ENCODE measurements at places on chromosomes 12 and 14.

DNA sequence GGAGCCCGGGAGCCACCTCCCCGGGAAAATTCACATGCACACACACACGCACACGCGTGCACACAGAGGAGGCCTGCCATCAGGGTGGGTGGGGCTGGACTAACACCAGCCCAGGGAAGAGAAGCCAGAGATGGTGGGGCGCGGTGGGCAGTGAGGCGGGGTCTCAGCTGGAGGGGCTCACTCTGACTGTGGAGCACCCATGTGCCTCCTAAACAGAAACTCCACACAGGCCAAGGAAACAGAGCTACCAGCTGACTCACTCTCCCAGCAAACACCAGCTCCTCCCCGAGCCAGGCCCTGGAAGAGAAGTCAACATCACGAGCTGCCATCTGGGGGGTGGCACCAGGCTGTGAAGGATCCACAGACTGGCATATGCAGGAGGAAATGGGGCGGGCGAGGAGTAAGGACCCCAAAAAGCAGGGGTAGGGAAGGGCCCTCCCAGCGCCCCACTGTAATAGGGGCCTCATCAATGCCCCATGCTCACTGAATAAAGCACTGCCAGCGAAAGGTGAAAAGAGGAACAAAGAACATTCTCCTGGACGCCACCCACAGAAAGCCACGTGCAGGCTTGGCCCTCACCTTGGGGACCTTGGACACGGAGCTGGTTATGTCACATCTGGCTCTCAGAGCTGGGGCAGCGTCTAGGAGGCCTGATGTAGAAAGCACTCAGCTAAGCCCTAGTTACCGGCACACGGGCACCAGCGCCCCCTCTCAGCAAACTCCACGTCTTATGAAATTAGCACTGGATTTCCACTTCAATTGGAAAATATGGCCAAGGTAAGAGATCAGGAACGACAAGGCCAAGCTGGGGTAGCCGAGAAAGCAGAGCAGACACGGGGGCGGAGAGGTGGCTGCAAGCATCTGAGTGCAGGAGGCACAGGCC, 8.4 kb upstream of the INF2 start:
- no peak for DNase-seq

DNA sequence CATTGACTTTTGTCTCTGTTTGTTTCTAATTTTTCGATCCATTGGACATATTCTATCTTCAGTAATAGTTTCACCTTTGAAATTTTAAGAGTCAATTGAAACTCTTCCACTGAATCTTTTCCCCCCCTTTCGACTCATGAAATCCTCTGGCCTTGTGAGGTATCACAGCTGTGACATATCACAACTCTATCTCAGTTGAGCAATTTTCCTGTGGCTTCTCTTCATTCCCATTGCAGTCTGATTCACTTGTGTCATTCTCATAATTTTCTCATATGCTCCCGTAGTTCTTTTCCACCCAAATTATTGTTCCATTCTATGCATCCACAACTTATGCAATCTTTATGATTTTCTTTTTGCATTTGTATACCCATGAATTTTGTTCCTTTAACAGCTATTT, 261.6 kb downstream of the DACT1 start:
- DNase-seq, result no peak

- DNase-seq, result no peak
Observed at GRCh38 chr12:55746174-55746912, 3.4 kb downstream of the GDF11 start.

- DNase-seq, result no peak
Observed at GRCh38 chr14:38174711-38175110, 33.0 kb upstream of the SSTR1 start.

DNA sequence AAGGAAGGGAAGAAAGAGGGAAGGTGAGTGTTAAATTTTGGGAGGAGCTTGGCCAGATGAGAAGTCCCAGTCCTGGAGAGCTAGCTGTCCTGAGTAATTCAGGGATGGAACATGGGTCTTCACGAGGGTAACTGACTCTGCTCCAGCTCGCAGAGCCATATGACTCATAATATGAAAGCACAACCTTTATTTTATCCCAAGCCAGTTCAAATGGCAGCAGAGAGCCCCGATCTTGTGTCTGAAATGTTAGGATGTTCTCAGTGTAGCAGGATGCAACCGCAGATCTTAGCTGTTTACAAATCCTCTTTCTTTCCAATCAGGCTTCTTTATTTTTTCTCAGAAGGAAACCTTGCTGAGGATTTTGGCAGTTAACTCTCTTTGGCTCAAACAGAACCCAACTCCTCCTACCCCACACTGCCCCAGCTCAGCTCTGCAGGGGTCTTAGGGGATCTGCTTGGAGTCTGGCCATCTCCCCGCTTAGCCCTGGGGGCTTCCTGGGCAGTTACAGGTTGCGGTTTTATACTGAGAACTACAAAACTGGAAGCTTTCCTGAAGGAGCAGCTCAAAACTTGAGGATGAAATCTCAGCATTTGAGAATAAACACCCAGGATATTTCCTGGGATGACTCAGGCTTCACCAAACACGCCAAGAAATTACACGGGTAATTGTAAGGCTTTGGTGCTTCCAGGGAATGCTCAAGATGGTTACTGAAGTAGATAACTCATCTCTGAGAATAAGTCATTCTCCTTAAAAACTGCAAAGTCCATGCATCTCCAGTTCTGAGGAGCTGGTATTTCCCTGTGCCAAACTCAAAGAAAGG, 92.5 kb downstream of the VCPKMT start:
- no peak for DNase-seq

DNA sequence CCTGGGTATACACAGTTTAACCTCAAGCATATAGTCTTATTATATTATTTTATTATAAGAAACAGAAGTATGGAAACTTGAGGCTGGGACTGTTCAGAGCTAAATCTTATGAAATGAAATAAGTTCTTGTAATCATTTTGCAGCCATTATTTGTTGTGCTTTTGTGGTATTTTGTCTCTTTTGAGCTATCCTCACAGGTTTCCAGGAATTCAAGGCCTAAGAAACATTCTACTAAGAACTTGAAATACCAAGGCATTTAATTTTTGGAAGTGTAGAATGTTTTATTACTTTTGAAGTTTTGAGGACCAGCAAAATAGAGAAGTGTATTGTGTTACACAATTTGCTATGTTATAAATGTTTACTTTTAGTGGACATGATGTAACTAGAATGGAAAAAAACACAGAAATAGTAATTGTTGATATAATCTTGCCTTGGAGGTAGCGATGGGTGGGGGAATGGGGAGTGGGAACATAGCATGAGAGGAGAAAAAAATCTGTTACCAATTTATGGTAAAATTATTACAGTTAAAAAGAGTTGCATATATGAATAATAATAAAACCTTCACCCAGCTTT, 81.7 kb downstream of the CRADD start:
- DNase-seq, result no peak

- no peak for DNase-seq
Observed at GRCh38 chr12:24838531-24838950, 110.4 kb downstream of the BCAT1 start.

DNA sequence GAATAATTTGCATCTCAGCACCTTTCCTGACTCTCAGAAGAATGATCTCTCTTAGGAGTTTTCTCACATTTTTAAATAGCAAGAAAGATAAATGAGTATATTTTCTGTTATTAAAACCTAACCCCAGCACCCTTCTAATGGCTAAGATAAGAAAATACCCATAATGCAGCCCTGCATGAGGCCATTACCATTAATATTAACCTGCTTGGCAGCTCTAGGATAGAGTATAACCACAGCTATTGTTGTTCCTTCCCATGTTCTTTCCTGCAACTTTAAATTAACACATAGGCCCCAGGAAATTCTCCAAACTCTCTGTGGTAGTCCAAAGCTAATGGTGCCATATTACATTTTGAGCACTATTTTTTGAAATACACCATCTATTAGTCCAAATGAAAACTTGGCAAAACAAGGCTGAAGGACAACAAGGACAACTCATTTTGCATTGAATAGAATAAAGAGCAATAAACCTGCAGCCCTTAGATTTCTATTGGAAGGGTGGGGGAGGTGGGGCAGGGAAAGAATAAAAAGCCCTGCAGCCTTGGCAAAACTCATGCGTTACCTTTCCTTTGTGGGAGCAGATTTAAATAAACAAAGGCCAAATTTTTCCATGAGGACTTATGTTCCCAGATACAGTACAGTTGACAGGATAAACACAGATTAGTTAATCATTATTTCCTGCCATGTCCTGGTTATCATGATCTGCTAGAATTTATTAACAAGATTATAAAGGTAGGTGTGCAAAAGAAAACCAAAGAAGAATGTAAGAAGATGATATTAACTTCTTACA, 46.9 kb downstream of the BTG1 start:
- no peak for DNase-seq

DNA sequence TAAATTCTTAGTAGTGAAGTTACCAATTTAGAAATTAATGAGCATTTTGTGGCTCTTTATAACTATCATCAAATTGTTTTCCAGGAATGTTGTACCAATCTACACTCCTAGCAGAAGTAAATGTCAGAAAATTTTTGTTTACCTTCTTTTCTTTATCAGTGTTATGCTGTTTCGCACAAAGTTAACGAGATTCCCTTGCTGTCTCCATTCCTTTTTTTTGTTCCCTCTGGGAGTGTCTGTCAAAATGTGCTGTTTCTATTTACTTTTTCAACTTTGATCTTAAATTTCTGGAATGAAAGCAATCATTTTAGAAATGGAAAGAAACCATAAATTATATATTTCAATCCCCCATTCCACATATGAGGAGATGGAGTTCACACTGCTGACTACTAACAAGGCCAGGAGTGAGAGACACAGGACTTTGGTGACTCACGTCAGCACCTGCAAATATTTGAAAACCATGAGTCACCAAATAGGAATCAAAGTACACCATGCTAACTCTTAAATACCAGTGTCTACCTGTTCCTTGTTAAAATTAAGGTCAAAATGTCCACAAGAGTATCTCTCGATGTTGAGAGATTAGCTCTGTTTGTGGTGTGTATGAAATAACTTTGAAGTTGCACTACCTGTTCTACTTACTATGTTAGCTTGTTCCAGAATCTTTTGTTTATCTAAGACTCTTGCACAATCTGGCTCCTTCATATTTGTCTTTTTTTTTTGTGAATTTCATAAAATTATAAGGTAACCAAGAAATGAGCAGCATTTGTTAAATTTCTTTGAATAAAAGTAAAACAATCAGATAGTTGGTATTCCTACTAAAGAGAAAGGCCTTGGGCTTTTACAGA, 106.0 kb downstream of the RMST start:
- no peak for DNase-seq

DNA sequence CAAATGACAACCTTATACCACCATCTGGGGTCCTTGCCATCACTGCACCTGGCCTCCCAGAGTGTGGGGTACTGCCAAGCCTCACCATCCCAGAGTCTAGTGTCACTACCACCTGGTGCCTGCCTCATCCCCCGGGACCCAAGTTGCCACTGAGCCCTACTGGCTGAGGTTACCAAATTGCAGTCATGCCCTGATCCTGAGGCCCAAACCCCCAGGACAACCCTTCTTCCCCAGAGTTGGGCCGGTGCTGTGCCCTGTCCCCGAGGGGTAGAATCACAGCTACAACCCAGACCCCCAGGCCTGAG, 8.4 kb upstream of the SFSWAP start:
- no peak for DNase-seq

GRCh38 chr12:48817873-48818830, at the start of gene CACNB3:
Gene CACNB3, plus strand, starts transcription at chr12:48818496. Its CDS starts 434 bp downstream, at chr12:48818930.
- DNase-seq, result peak; percentile 81

DNA sequence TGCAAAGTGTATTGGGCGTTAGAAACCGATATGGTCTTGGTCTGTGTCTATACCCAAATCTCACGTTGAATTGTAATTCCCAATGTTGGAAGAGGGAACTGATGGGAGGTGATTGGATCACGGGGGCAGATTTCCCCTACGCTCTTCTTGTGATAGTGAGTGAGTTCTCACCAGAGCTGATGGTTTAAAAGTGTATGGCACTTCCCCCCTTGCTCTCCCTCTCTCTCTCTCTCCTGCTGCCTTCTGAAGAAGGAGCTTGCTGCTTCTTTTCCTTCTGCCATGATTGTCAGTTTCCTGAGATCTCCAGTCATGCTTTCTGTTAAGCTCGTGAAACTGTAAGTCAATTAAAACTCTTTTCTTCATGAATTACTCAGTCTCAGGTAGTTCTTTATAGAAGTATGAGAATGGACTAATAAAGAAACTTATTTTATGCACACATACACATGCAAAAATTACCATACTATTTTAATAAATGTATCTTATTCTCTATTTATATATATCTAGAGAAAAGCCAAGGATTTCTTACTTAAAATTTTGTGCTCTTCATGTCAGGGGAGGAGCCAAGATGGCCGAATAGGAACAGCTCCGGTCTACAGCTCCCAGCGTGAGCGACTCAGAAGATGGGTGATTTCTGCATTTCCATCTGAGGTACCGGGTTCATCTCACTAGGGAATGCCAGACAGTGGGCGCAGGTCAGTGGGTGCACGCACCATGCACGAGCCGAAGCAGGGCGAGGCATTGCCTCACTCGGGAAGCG, 1891.0 kb upstream of the FLRT2 start:
- no peak for DNase-seq

DNA sequence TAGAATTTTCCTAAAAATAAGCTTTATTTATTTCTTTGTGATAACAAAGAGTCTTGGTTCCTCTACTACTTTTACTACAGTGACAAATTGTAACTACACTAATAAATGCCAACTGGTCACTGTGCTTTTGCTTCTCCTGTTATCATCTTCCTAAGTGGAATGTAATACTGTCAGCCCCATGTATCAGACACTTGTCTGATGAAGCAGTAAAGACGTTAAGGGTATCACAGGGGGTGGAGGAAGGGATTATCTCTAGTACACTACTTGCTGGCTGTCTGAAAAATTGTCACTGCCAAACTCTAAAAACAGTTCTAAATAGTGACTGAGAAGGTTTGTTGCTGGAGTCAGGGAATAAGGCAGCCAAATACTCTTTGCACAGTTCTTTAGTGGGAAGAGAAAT, 11.3 kb downstream of the ASB8 start:
- no peak for DNase-seq

- DNase-seq, result no peak
Observed at GRCh38 chr14:68363843-68364767, 428.8 kb downstream of the ZFP36L1 start.

DNA sequence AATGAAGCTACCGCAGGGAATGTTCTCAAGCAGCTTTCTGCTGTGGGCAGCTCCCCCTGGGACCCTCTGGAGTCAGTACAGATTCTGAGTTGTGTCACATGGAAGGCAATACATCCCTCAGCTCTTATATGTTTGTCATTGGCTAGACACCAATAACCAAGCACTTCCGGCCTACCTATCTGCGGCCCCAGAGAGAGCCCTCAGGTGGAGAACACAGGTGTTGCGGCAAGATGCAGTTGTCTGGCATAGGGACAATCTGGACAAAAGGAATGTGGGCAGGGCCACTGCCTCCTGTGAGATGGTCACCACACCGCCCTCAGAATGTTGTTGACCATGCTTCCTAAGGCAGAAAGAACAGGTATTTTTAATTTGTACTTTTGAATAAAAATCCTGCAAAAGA, 118.7 kb downstream of the BRMS1L start:
- DNase-seq, result peak; percentile 32

DNA sequence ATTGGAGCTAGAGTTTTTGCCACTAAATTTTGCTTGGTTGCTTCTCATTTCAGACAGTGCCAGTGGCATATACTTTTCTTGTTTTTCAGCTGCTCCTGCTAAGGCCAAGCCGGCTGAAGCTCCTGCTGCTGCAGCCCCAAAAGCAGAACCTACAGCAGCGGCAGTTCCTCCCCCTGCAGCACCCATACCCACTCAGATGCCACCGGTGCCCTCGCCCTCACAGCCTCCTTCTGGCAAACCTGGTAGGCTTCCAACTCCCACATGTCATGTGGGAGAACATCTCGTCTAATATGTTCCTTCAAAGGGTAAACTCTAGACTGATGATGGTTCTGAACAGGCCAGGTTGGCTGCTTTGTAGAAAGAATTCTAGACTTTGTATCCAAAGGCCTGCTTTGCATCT, 11.0 kb downstream of the DLST start:
- DNase-seq, result no peak

All from GM12891 (cell line).